ENCODE measurements at places on chromosomes 4 and X. TPM values are rescaled to one million over a fixed set of nuclear protein-coding genes. Genes with fewer than 3 reads are reported as not detected.
A peak's percentile ranks its signal among the peaks of the same experiment; 100 is the strongest.

The RIBC1 gene
- 5.4 TPM for total RNA-seq

The OPRPN gene
- total RNA-seq = not detected

The RHOXF2 gene
- not detected for total RNA-seq

The ITGB1BP2 gene
- total RNA-seq = 0.77 TPM

The LNX1 gene
- 13.2 TPM for total RNA-seq

The SLC10A4 gene
- total RNA-seq = 0.23 TPM

The LRP2BP gene
- 1.4 TPM for total RNA-seq

The HPGDS gene
- total RNA-seq = 3.4 TPM

The HMX1 gene
- 5.3 TPM for total RNA-seq

DNA sequence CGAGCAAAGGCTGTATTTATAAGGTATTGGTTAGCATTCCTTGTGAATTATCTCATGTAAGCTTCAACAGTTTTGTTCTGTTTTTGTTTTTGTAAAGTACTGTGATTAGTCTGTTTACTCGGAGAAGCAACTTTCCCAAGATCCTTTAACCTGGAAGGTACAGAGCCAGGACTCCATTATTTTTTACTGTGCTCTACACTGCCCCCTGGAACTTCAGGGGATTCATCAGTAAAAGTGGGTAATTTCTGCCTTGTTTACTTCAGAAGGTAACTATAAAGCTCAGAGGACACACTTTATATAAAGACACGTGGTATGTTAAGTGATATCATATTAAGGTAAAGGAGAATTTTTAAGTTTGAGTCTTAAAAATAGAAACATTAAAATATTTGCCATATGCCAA is 124.9 kb downstream of the IQCM start:
- no peak overlapping the region for H3K27ac ChIP-seq
- H3K4me3 ChIP-seq = no peak overlapping the region
- no peaks in the 10 kb centered on the region for H3K36me3 ChIP-seq
- no peak for DNase-seq
- H3K27me3 ChIP-seq = no peaks in the 10 kb centered on the region
- H3K4me1 ChIP-seq = no peaks in the 10 kb centered on the region

DNA sequence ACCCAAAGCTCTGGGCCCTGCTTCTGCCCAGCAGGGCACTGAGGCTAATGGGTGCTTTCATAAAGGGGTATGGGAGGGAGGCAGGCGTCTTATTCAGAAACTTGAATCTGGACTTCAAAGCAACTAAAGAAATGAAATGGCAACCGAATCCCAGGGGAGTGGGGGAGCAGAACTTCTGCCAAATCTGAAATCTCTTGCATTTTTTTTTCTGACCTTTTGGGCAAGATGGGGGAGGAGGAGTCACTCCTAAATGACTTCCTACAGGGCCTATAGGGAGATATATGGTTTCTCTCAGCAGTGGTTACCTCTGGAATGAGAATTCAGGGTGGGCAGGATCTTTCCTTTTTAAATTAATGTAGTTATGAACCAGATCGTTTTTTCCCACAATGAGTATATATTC is 30.6 kb upstream of the KIAA1210 start:
- H3K4me3 ChIP-seq = no peak overlapping the region
- H3K4me1 ChIP-seq = no peaks in the 10 kb centered on the region
- no peak overlapping the region for H3K27ac ChIP-seq
- no peak for DNase-seq

DNA sequence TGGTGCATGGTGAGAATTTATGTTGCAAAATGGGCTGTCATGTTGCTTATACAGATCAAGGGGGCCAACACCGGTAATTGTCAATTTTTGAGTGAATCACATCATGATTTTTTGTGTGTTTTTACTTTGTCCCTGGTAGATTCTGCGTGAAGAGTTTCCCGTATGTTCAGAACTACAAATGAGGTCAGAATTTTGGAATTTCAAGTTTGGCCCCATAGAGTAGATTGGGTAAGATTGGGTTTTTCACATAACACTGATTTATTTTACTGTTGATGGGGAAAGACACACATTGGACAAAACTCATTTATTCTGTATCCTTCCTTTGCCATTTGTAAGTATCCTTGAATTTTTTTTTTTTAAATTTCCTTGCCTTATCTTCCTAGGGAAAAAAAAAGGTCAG is 158.5 kb upstream of the MXRA5 start:
- H3K36me3 ChIP-seq = no peaks in the 10 kb centered on the region
- DNase-seq = no peak
- H3K4me3 ChIP-seq = no peak overlapping the region
- H3K4me1 ChIP-seq = no peaks in the 10 kb centered on the region
- no peak overlapping the region for H3K27ac ChIP-seq
- H3K27me3 ChIP-seq = no peaks in the 10 kb centered on the region

- no peaks in the 10 kb centered on the region for H3K27me3 ChIP-seq
- no peaks in the 10 kb centered on the region for H3K4me1 ChIP-seq
- peak; percentile 13 for DNase-seq
- H3K4me3 ChIP-seq = no peak overlapping the region
Measured at GRCh38 chrX:110081740-110082139, 78.8 kb downstream of the TMEM164 start.

GRCh38 chr4:149062997-149063396 is 620.8 kb upstream of the NR3C2 start:
- DNase-seq = no peak
- no peaks in the 10 kb centered on the region for H3K27me3 ChIP-seq
- no peaks in the 10 kb centered on the region for H3K4me1 ChIP-seq
- H3K27ac ChIP-seq = no peak overlapping the region
- H3K36me3 ChIP-seq = no peaks in the 10 kb centered on the region

DNA sequence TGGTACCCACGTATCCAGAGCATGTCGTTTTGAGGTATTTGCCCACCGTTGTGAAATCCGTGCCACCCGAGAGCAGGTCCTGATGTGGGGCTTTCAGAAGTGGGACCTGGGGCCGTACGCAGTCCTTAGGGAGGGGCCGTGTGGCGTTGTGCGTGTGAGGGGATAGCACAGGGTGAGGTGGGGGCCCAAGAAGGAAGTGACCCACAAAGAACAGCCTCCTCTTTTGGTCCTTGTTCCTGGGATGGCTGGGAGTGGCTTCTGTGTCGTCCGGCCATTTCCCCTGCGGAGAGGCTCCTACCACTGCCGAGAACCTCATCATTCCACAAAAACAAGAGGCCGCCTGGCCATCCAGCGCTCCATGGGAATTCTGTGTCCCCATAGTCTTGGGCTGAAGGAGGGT is 17.0 kb upstream of the MSANTD1 start:
- H3K4me1 ChIP-seq = no peaks in the 10 kb centered on the region
- no peaks in the 10 kb centered on the region for H3K27me3 ChIP-seq
- peaks cover 45% of the 10 kb centered on the region for H3K36me3 ChIP-seq
- no peak overlapping the region for H3K4me3 ChIP-seq
- no peak for DNase-seq

DNA sequence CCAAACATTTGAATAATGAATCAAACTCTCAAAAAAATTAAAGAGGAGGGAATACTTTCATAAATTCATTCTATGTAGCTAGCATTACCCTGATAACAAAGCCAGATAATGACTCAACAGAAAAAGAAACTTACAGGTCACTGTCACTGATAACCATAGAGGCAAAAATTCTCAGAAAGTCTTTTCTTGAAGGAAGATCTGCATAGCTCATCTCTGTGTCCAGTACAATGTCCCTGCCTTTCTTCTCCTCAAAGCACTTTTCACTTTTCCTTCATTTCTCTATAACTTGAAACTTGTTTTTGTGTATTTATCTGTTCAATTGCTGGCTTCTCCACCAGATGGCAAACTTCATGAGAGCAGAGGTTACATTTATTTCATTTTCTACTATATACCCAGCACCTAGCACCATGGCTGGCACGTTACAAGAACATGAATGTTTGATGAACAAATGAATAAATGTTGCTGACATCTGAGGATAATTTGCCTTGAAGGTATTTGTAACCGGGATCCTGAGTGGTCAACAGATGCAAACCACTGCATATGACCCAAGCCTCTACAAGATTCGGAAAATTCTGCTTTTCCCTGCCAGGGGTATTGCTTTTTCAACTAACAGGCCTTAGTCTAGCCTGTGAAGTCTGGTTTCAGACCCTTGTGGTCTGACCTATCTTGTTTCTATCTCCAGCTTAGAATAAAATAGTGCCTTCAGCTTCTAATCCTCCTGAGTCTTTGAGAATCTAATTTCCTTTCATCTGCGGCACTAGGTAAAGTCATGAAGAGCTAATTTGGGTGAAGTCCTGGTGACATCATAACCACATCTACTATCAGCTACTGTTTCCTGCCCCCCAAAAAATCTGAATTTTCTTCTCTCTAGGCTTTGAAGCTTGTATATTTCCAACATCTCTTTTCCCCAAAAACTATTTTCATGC is 52.5 kb upstream of the ANTXR2 start:
- no peak overlapping the region for H3K4me3 ChIP-seq
- no peaks in the 10 kb centered on the region for H3K4me1 ChIP-seq
- no peaks in the 10 kb centered on the region for H3K27me3 ChIP-seq

- no peak overlapping the region for H3K4me3 ChIP-seq
- no peak overlapping the region for H3K27ac ChIP-seq
- no peak for DNase-seq
- H3K27me3 ChIP-seq = no peaks in the 10 kb centered on the region
Measured at GRCh38 chrX:30931920-30932319, 42.9 kb upstream of the TAB3 start.

DNA sequence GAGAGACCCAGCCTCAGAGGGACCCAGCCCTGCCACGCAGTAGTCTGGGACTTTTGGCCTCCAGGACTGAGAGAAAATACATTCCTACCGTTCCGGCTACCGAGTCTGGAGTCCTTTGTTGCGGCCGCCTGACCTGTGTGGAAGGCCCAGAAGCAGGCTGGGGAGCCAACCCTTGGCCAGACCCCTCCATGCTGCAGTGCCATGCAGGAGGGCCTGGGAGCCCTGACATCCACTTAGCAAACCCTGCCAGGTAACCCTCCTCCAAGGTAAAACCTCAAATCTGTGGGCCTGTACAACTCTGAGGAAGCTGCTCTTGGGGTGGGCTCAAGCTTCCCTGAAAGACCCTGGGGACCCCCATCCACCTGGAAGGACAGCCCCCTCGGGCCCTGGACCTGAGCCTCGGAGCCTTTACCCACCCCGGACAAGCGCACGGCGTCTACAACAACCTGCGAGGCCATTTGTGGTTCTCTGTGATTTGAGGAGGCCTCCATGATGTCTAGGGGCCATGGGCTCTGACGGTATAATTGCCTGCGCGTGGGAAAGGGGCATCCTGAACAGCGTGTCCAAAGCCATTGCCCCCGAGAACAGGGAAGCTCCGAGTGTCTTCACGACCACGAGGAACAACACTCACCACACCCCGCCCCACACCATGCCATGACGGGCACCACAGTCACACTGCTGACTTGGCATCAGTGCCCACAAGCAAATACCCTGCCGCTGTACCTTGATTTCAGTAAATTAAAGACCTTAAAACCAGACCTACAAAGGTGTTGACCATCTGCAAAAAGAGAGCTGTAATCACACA is 58.7 kb downstream of the ZFYVE28 start:
- DNase-seq = no peak
- H3K27ac ChIP-seq = no peak overlapping the region
- no peak overlapping the region for H3K4me3 ChIP-seq

DNA sequence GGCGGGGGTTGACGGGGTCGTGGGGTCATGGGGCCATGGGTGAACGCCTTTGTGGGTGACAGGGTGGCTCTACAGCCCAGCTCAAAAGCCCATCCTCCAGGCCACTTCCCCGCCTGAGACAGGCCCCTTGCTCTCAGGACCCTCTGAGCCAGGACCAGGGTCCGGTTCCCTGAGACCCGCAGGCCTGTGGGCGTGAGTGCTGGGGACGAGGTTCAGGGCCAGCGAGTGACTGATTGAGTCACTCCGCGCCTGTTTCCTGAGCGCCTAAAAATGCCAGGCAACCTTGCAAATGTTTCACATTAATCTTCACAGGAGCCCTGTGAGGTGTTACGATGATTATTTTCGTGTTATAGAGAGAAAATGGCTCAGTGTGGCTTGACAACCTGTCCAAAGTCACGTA is 97.8 kb downstream of the ZNF674 start:
- no peak for DNase-seq
- no peaks in the 10 kb centered on the region for H3K4me1 ChIP-seq
- peak overlapping the region; percentile 54 for H3K4me3 ChIP-seq
- peak overlapping the region; percentile 77 for H3K27ac ChIP-seq
- H3K27me3 ChIP-seq = no peaks in the 10 kb centered on the region

DNA sequence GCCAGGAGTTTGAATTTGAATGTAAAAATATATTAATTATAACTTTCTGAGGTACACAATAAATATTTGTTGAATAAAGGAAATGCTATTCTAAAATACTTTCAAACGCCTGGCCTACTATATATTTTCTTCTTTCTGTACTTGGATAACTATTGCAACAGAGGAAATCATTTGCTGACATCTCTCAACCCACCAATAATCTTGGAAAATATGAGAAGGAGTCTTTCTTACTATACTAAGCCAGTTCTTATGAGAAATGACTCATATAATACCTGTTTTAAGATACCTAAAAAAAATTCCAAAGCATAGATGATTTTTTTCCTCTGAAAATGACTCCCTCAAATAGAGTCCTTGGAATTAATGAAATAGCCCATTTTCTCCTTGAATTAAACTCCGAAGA is 64.1 kb downstream of the CAMK2D start:
- H3K4me1 ChIP-seq = no peaks in the 10 kb centered on the region
- no peak overlapping the region for H3K4me3 ChIP-seq
- no peaks in the 10 kb centered on the region for H3K27me3 ChIP-seq
- H3K27ac ChIP-seq = no peak overlapping the region
- DNase-seq = no peak

DNA sequence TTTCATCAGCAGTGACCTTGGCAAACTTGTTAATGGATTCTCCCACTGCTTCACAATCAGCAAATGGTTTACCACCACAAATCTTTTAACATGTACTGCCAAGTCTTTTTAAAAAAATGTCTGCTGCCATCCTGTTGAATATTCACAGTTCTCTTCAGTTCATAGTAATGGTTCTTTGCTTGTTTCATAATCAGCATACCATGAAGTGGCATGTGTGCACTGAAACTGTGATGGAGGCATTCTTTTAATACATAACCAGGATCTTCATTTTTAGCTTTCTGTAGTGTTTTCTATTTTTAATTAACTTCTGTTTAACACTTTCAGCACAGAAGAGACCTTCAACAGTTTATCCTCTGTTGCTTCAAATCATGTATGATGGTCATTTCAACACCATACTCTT is 230.1 kb upstream of the ARSJ start:
- no peaks in the 10 kb centered on the region for H3K27me3 ChIP-seq
- no peak overlapping the region for H3K4me3 ChIP-seq
- no peak for DNase-seq
- no peak overlapping the region for H3K27ac ChIP-seq
- no peaks in the 10 kb centered on the region for H3K4me1 ChIP-seq

DNA sequence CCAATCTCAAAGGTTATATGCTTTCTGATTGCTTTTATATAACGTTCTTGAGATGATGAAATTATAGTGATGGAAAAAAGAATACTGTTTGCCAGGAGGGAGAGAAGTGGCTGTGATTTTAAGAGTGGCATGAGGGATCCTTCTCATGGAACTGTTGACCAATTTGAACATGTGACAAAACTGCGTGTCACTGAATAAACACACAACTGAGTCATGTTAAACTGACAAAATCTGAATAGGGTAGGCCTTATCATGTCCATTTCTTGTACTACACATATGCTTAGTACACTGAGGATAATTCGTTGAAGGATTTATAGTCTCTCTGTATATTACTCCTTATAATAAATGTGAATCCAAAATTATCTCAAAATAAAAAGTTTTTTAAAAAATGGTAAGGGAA is 22.2 kb upstream of the HSPA4L start:
- DNase-seq = no peak
- H3K36me3 ChIP-seq = no peaks in the 10 kb centered on the region
- H3K4me3 ChIP-seq = no peak overlapping the region
- H3K4me1 ChIP-seq = no peaks in the 10 kb centered on the region
- no peaks in the 10 kb centered on the region for H3K27me3 ChIP-seq

- no peak for DNase-seq
- no peaks in the 10 kb centered on the region for H3K27me3 ChIP-seq
- no peak overlapping the region for H3K4me3 ChIP-seq
- H3K36me3 ChIP-seq = no peaks in the 10 kb centered on the region
- no peaks in the 10 kb centered on the region for H3K4me1 ChIP-seq
Measured at GRCh38 chrX:55451141-55451540, 786 bp upstream of the MAGEH1 start.
